ENCODE measurements at places on chromosomes 6 and 20. TPM values are rescaled to one million over a fixed set of nuclear protein-coding genes. Genes with fewer than 3 reads are reported as not detected.

DNA sequence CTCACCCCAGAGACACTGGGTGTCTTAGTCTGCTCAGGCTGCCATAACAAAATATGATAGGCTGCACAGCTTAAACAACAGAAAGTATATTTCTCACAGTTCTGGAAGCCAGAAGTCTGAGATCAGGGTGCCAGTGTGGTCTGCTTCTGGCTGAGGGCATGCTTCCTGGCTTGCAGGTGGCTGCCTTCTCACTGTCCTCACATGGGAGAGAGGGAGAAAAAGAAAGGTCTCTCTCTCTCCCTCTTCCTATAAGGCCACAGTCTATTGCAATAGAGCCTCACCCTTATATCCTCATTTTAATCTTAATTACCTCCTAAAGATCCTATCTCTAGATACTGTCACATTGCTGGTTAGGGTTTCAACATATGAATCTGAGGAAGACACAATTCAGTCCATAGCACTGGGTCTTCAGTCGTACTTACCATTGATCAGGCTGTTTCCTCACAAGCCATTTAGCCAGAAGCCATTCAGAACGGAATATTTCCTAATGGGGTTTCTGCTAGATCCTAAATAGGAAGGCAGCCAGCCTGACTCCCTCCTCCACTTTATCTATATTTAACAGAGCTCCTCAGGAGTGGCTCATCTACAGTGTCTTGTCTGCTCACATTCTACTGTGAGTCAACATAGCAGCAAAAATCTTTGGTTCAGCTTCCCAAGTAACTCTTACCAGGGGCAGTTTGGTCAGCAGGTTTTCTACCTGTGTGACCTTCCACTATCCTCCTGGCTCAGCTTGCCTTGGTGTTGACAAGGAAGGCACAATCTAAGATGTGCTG lies 42.2 kb downstream of the CD164 start:
- no peaks in the 10 kb centered on the region for H3K27me3 ChIP-seq
- H3K4me1 ChIP-seq = no peaks in the 10 kb centered on the region
- no peak overlapping the region for H3K4me3 ChIP-seq
- no peak for DNase-seq
- no peaks in the 10 kb centered on the region for H3K36me3 ChIP-seq

GRCh38 chr6:30156262-30156599 lies 4.8 kb downstream of the TRIM10 start:
- no peak for DNase-seq
- no peaks in the 10 kb centered on the region for H3K36me3 ChIP-seq
- H3K27me3 ChIP-seq = peaks cover 29% of the 10 kb centered on the region
- H3K27ac ChIP-seq = no peak overlapping the region
- H3K4me3 ChIP-seq = no peak overlapping the region

DNA sequence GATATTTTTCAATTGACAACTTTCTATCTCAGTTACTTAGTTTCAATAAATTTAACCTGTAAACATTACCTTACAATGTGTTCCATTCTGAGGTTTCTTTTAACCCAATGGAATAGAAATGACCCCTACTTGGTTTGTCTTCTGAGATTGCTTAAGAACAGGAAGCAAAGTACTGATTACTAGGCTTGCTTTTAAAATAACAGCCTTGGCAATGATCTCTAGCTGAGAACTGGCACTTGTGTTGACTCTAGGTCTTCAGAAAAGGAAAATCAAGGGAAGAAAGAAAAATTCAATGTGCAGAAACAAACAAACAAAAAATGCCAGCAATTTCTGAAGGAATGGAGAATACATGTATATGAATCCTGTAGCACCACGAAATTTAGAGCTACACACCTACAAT lies 66.1 kb downstream of the SYNE1 start:
- H3K27me3 ChIP-seq = no peaks in the 10 kb centered on the region
- DNase-seq = no peak
- H3K4me3 ChIP-seq = peak overlapping the region; percentile 36
- no peaks in the 10 kb centered on the region for H3K36me3 ChIP-seq

GRCh38 chr6:168908887-168909286 lies 344.8 kb downstream of the THBS2 start:
- H3K4me3 ChIP-seq = no peak overlapping the region
- no peaks in the 10 kb centered on the region for H3K36me3 ChIP-seq
- no peak overlapping the region for H3K27ac ChIP-seq
- no peaks in the 10 kb centered on the region for H3K4me1 ChIP-seq

GRCh38 chr6:98769546-98769945 lies 64.8 kb upstream of the POU3F2 start:
- no peaks in the 10 kb centered on the region for H3K36me3 ChIP-seq
- H3K4me3 ChIP-seq = no peak overlapping the region
- H3K27ac ChIP-seq = no peak overlapping the region
- peaks cover 7% of the 10 kb centered on the region for H3K27me3 ChIP-seq

DNA sequence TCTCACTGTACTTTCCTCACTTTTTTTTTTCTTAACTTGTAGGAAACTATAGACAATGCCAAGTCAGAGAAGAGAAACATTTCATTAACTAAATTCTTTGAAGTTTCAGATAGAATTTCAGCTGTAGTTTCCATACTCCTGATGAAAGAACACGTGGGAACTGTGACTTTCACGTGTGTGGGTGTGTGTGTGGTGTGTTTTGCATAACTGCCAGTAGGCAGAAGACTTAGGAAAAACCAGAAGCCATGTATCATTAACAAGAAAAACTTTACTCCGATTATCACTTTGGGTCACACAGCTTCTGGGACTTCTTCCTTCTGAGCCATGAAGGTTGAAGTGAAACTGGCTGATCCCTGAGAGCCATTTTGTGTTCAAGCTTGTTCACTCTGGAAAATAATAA lies 483.3 kb downstream of the TFAP2B start:
- no peak overlapping the region for H3K27ac ChIP-seq
- H3K4me1 ChIP-seq = no peaks in the 10 kb centered on the region
- no peaks in the 10 kb centered on the region for H3K36me3 ChIP-seq

- peak; percentile 71 for DNase-seq
- no peak overlapping the region for H3K4me3 ChIP-seq
- H3K4me1 ChIP-seq = peaks cover 44% of the 10 kb centered on the region
- no peaks in the 10 kb centered on the region for H3K36me3 ChIP-seq
- H3K27me3 ChIP-seq = no peaks in the 10 kb centered on the region
- H3K27ac ChIP-seq = no peak overlapping the region
Observed at GRCh38 chr6:43764772-43765171, 5.2 kb upstream of the VEGFA start.

DNA sequence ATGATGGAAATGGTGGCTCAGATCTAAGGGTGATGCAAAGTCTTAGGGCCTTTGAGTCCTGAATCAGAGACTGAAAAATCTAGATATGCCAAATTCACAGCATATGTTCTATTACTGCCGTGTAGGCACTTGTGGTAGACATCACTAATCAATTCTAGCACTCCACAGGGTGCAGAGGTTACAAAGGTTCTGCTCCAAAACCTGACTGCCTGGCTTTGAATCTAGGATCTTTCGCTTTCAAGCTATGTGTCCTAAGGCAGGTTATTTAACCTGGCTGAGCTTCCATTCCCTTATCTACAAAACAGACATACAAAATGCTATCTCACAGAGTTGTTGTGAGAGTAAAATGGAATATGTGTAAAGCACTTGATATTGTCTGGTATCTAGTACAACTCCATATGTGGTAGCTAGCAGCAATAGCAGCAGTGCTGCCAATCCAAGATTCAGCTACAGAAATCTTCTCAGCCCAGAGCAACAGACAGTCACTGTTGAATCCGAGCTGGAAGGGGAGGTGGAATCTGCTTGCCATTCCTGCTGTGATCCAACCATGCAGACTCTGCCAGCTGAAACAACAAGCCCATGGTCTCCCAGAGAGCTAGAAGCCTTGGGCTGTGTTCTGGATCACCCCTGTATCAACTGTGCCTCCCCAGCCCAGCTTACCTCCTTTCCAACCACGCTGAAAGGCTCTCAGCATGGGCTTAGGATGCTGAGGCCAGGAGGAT lies 206.9 kb downstream of the TFAP2C start:
- H3K27me3 ChIP-seq = peaks cover 30% of the 10 kb centered on the region
- no peaks in the 10 kb centered on the region for H3K4me1 ChIP-seq
- no peak overlapping the region for H3K27ac ChIP-seq

The PROKR2 gene
- total RNA-seq = not detected

The PI3 gene
- not detected for total RNA-seq
